ENCODE measurements at places on chromosomes 11 and 22.

GRCh38 chr22:17997456-17997855, 26.9 kb downstream of the MICAL3 start:
- no peak for DNase-seq

GRCh38 chr11:128458321-128458720, 129.0 kb downstream of the ETS1 start:
- DNase-seq: no peak

GRCh38 chr11:104152941-104153505, 10.9 kb downstream of the PDGFD start:
- DNase-seq: no peak

DNA sequence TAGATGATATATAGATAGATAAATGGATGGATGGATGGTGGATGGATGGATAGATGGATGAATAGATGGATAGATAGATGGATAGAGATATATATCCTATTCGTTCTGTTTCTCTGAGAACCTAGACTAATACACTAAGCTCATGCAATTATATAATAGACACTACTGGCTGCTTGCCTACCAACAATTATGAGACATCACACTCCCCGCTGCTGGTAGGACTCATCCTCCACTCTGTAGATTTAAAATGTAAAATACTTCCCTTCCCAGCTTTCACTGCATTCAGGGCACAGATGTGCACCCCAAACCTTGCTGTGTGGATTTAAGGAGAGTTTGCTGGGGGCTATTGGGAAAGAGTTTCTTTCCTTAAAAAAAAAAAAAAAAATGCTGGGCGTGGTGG, 28.3 kb upstream of the RCN1 start:
- no peak for DNase-seq

- DNase-seq: peak; percentile 42
Observed at GRCh38 chr11:60950933-60951605, 907 bp downstream of the SLC15A3 start.

- peak; percentile 57 for DNase-seq
Observed at GRCh38 chr11:104803776-104804175, 94.5 kb downstream of the CASP12 start.

- no peak for DNase-seq
Observed at GRCh38 chr22:45207533-45207932, 33.2 kb downstream of the KIAA0930 start.

All from suppressor macrophage (primary cell).